ENCODE measurements at places on chromosomes 5 and 9.

GRCh38 chr9:87035879-87036278, 88.6 kb upstream of the GAS1 start:
- DNase-seq, result no peak

GRCh38 chr5:149038336-149039080, 24.4 kb downstream of the SH3TC2 start:
- DNase-seq, result no peak

GRCh38 chr5:72815580-72816283, 729 bp upstream of the TNPO1 start:
- no peak for DNase-seq

GRCh38 chr9:38342532-38342931, 50.0 kb upstream of the ALDH1B1 start:
- no peak for DNase-seq

- no peak for DNase-seq
Observed at GRCh38 chr5:136057401-136058038, 28.7 kb downstream of the TGFBI start.

DNA sequence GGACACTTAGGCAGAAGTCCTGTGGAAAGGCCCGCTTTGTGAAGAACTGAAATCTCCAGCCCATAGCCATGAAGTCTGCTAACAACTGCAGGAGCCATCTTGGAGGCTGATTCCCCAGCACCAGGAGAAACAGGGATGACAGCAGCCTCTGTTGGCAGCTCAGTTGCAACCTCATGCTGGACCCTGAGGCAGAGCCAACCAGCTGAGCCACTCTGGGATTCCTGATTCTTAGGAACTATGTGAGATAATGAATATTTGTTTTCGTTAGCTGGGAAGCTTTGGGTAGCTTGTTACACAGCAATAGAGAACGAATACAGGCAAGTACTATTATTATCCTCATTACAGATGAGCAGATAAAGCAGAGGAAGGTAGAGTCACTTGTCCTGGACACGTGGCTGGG, 210.5 kb upstream of the ANKH start:
- DNase-seq, result no peak

GRCh38 chr5:134458234-134459009, 46.7 kb upstream of the CDKN2AIPNL start:
- no peak for DNase-seq

DNA sequence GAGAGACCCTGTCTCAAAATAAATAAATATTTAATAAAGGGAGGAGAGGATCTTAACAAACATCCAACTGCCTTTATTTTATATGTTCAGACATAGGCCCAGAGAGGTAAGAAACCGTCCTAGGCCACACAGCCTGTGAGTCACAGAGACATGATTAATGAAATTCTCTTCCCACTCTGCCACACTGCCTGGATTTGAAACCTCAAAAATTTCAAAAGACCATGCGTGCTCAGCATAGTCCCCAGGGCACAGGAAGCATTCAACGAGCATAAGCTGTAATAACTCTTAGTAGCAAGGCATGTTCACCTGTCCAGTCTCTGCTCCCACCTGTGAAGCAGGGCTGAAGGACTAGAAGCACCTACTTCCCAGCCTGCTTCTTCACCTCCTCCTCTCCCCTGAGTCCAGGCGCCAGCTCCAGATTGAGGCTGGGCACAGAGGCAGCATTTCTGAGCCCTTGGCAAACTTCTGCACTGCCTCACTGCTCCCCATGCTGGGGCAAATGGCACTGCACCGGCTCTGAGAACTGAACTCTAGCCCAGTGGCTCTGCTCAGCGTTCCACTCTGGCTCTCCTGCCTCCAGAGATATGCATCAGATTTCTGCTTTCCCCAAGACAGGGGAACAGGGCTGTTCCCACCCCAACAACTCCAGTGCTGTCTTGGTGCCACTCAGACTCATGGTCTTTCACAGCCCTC, 1.1 kb downstream of the FAT2 start:
- DNase-seq, result no peak

- DNase-seq, result no peak
Observed at GRCh38 chr5:140041492-140042392, 1.4 kb downstream of the NRG2 start.

DNA sequence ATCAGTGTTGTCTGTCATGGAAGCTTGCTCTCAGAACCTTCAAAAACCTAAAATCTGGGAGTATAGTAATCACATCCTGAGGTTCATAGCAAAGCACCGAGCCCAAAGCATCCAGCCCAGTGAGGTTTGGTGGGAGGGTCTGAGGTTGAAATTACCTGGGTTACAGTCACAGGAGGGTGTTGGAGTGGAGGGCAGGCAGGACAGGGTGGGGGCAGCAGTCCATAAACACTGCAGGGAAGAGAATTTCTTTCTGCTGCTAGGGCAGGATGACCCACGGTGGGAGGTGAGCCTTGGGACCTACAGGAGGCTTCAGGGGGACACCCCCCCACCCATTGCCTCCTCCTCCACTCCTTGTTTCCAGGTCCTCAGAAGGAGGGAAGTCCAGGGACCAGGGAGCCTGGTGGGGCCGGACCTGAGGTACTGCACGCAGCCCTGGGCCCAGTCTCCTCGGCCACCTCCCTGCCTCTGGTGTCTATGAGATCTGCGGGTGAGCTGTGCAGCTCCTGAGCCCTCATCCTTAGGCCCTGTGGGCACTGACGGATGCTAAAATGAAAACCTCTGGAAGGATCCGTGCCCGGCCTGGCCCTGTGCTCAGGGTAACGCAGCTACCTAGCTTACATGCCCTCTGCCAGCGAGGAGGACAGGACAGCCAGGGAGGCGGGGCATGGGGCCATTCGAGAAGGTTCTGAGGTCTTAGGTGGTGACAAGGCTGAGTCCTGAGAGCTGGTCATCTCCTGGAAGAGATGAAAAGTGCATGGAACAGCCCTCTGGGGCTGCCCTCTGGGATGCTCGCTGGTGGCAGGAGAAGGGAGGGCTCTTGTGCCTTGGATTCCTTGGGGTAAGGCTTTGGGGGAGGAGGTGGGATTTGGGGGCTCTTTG, 1.8 kb upstream of the ADCY2 start:
- DNase-seq, result no peak

- no peak for DNase-seq
Observed at GRCh38 chr9:134224127-134224526, 59.8 kb upstream of the RNU6ATAC start.

DNA sequence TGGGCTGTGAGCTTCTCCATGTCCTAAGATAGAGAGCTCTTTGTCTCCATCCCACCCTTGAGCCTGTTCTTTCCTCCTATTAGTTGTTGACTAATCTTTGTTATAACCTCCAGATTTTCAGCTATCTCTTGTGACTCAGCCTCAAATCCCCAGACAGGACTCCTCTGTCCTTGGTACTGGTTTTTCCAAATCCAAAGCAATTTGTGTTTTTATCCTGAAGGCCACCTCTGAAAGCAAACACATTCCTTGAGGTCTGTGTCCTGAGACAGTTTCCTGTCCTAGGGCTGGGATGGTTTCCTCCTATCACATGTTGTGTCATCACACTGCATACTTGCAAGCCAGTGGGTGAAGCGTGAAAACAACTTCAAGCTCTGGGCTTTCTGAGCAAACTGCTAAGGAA, 8.5 kb downstream of the TNC start:
- no peak for DNase-seq

DNA sequence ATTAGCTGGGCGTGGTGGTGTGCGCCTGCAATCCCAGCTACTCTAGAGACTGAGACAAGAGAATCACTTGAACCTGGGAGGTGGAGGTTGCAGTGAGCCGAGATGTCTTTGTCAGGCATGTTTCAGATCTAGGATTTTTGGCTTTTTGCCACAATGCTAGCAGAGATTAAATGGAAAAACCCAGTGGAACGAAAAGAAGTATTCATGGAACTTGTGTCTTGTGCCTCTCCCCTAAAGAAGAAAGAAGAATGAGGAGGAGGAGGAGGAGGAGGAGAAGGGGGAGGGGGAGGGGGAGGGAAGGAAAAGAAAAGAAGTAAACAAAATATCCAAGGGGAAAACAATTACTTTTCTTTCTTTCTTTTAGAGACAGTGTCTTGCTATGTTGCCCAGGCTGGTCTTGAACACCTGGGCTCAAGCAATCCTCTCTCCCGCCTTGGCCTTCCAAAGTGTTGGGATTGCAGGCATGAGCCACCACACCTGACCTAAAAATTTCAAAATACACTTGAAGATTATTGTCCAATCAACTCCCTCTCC, 106.0 kb downstream of the ARRDC3 start:
- DNase-seq, result no peak

DNA sequence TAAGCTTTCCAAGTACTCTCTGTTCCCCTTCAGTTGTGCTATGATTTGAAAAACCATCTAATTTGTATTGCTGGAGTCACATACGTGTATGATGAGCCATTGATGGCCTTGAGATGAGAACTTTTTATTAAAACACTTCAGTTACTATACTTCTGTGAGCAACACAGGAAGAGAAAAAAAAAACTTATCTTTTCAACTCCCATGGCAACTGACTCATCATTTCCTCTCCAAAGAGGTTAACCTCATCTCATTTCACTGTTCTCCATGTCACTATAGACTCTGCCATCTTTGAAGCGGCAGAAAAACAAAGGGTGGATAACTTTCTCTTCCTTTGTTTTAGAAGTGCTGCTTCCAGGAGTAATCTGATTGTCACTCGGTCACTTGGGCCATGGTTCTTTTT, 104.3 kb upstream of the PCSK1 start:
- DNase-seq, result no peak

- DNase-seq, result no peak
Observed at GRCh38 chr9:109447329-109448076, 50.6 kb downstream of the PTPN3 start.

DNA sequence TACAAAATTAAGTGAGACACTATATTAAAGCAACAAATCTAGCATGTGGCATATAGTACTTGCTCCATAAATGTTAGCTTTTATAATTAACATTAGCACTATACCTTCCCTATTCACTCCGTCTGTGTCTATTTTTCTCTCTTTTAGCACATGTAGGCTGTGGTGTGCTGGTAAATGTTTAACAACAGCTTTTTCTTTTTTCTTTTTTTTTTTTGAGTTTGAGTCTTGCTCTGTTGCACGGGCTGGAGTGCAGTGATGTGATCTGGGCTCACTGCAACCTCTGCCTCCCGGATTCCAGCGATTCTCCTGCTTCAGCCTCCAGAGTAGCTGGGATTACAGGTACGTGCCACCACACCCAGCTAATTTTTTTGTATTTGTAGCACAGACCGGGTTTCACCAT, 62.1 kb downstream of the SPRY4 start:
- DNase-seq, result no peak

DNA sequence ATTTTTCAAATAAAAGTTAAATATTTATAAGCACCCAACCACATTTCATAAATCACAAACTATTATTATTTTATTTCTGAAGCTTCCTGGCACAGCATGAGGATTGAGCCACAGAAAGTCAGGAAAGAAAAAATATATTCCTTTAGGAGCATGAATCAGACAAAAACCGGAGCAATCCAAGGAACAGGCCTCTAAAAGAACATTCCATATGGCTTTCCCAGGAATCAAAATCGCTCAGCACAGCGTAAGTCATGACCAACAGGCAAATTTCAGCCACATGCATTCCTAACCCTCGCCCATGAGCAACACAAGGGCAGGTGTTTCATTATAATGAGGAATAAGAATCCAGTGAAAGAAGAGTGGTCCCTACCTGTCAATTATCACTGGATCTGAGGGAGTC, 26.7 kb downstream of the EBF1 start:
- DNase-seq, result no peak

GRCh38 chr5:168676501-168676900, 97.3 kb upstream of the PANK3 start:
- no peak for DNase-seq

DNA sequence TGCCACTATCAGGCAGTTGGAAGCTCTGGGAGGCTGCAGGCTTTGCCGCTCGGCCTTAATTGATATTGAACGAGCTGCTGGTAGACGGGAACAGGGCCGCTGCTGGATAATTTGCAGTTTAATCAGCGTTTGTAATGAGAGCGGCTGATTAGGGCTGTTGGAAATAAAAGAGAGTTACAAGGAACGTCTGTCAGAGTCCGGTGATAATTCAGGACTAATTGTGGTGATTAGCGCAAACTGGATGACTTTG, 68.2 kb upstream of the TBCA start:
- no peak for DNase-seq

DNA sequence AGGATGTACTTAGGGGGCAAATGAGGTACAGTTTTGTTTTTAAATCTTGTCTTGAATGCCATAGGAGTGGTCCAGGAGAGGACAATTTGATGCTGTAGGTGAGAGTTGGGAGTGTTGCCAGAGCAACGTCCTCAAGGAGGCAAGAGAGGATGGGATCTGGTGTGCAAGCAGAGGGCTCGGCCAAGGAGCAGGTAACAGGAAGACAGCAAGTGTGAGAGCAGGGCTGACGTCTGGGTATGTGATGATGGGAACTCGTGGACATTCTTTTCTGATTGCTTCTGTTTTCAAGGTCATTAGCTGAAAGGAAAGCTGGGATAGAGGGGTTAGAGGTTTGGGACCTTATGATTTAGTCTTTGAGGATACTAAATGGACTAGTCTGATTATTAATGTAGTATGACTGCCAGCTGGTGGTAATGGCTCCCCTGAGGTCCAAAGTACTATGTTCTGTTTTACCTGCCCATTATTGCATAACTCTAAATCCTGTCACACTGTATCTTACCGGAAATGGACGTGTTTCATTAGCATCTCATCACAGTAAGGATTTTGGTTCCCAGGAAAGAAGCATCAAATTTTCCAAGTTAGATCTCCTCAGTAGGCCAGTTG, 15.4 kb downstream of the GNPDA1 start:
- no peak for DNase-seq

DNA sequence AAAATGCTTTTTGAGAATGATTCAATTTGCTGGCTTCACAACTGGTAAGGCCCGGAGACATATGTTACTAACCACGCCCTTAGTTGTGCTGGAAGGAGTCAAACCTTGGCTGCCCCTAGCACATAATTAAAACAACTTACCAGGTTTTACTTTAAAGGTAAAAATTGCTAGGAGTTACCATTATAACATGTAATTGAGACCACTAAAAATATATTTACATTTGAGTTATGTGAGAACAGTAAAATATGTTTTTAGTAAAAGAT, 435.6 kb upstream of the CDH9 start:
- no peak for DNase-seq

GRCh38 chr5:102777099-102777498, 22.0 kb downstream of the PAM start:
- no peak for DNase-seq

- DNase-seq, result no peak
Observed at GRCh38 chr9:4375424-4376200, 75.7 kb upstream of the GLIS3 start.

- no peak for DNase-seq
Observed at GRCh38 chr5:135030123-135030955, 3.7 kb downstream of the PITX1 start.

DNA sequence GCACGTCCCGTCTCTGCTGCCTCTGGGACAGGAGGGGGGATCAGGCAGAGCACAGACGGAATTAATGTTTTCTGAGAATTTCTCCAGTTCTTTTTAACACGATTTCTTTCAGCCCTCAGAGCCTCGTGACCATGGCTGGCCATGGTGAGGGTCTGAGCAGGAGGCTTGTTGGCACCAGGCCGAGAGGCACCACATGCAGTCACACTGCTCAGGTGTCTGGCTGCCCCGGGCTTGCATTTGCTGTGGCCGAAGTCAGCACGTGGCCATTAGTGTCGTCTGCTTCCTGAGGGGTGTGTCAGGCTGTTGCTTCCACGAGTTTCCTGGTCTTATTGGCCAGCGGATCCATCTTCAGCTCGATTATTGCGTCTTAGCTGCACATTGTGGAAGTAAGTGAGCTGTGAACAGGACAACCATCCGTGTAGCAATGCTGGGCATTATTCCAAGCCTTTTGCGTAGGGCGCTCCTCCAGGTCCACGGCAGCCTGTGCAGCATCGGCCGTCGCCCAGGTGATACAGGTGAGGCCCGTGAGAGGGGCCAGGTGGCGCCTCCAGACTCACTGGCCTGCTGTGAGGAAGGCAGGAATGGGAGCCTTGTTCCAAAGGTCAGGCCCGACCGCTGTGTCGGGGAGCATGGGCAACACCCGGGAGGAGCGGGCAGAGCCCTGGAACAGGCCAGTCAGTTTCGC, 114.2 kb upstream of the CACNA1B start:
- no peak for DNase-seq

All from NCI-H2081 treated with DMSO at 0.1 percent for 48 hours (cell line).